ENCODE measurements at places on chromosomes 13 and 19.

DNA sequence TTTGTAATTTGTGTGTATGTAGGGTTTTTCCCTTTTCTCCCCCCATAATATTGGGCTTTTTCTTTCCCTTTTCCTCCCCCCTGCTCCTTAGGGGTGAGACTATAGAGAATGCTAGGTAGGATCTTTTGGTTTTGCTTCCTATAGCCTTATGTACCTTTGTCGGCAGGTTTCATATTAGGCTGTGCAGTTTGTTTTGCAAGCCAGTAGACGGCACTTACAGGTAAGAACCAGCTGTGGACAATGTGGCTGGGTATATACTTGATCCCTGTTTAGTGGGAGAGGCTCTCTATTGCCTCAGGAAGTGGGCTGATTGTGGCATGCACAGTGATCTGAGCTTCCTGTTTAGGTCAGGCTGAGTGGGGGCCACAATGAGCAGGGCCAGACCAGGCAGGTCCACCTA, 359.2 kb upstream of the OBI1 start:
- no peak for DNase-seq

GRCh38 chr19:3942790-3943409, 10.0 kb downstream of the NMRK2 start:
- no peak for DNase-seq

GRCh38 chr13:94112731-94113130, 366.8 kb downstream of the DCT start:
- no peak for DNase-seq

GRCh38 chr13:97321616-97322321, 99.6 kb downstream of the MBNL2 start:
- DNase-seq, result no peak
